ENCODE measurements at places on chromosomes 3 and 15.

- DNase-seq, result no peak
Observed at GRCh38 chr3:145429546-145429945, 731.4 kb downstream of the PLOD2 start.

DNA sequence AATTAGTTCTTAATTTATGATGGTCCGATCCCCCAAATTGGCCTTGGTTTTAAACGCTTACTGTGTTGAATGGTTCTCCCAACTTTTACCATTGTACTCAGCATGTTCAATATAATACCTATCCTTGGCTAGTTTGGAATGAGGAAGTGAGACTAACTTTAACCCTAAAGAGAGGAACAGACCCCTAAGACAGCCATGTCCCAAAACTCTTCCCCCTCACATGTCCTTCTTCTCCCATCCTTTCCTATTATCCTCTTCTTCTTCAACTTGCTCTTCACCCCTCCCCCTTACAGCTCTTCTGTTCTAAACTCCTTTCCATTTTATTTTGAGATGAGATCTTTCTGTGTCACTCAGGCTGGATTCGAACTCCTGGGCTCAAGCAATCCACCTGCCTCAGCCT is 116.5 kb downstream of the RBMS3 start:
- DNase-seq, result no peak

- no peak for DNase-seq
Observed at GRCh38 chr3:49025005-49025792, 3.3 kb downstream of the NDUFAF3 start.

GRCh38 chr3:126703512-126704493 is at the start of gene CHCHD6:
Gene CHCHD6 (plus strand): TSS chr3:126704240. CDS start chr3:126704313, 73 bp downstream.
- DNase-seq, result peak; percentile 94

- no peak for DNase-seq
Observed at GRCh38 chr15:58243070-58243469, 104.9 kb downstream of the AQP9 start.

DNA sequence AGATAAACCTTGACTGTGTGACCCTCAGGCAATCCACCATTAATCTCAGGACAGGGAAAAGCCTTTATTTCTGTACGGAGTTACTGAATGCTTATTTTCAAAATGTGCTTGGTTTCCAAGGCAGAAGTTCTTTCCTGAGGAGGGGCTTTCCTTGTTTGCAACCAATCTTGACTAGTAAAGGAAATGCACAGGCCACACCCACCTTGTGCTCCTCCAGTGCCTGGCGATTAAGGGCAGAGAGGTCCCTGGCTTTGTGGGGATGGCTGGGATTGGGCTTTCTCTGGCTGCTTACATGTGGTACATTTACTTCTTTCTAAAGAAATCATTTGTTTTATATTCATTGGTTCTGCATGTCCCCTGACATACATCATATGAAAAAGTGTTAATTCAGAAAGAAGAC is 47.8 kb downstream of the ZNF621 start:
- DNase-seq, result no peak

DNA sequence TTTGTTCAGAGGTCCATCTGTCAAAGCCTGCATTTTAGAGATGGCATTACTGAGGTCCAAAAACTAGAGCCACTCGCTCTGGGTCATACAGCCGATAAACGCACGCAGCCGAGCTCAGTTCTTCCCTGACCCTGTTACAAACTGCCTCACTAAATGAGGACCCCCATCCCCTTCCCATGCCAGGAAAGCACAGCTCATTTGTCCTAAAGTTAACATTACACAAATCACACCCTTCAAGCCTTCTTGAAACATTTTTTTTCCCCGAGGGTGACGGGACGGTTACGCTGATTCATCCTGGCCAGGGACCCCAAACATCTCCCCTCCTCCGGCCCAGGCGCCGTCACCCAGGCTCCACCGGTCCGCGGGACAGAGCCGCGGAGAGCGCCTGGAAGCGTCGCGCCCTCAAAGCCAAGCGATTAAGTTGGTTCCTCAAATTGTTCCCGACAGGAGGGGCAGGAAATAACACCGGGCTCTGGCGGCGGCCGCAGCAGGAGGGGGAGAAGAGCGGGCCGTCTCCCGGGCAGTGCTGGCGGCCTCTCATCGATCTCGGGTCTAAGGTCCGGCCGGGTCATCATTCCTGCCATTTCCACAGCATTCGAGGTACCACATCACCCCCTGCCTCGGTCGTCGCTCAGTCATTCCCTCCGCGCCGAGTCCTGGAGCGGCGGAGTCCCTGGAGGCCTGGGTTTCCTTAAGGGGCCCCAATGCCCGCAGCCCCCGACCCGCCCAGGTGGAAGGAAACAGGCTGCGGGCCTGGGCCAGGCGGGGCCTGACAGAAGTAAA is 619 bp upstream of the CMTM8 start:
- peak; percentile 4 for DNase-seq

GRCh38 chr3:71271596-71271995 is 311.9 kb downstream of the FOXP1 start:
- DNase-seq, result no peak

DNA sequence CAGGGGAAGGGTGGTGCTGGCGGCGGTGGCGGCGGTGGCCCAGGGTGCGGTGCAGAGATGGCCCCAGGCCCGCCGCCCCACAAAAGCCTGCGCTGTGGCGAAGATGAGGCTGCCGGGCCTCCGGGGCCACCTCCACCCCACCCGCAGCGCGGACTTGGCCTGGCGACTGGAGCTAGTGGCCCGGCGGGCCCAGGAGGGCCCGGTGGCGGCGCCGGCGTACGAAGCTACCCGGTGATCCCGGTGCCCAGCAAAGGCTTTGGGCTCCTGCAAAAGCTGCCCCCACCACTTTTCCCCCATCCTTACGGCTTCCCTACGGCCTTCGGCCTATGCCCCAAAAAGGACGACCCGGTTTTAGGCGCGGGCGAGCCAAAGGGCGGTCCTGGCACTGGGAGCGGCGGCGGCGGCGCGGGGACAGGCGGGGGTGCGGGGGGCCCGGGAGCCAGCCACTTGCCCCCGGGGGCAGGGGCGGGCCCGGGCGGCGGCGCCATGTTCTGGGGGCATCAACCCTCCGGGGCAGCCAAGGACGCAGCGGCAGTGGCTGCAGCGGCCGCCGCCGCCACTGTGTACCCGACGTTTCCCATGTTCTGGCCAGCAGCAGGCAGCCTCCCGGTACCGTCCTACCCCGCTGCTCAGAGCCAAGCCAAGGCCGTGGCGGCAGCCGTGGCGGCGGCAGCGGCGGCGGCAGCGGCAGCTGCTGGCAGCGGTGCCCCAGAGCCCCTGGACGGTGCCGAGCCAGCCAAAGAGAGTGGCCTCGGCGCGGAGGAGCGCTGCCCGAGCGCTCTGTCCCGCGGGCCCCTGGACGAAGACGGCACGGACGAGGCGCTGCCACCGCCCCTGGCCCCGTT is 1.6 kb downstream of the SKOR1 start:
- no peak for DNase-seq

DNA sequence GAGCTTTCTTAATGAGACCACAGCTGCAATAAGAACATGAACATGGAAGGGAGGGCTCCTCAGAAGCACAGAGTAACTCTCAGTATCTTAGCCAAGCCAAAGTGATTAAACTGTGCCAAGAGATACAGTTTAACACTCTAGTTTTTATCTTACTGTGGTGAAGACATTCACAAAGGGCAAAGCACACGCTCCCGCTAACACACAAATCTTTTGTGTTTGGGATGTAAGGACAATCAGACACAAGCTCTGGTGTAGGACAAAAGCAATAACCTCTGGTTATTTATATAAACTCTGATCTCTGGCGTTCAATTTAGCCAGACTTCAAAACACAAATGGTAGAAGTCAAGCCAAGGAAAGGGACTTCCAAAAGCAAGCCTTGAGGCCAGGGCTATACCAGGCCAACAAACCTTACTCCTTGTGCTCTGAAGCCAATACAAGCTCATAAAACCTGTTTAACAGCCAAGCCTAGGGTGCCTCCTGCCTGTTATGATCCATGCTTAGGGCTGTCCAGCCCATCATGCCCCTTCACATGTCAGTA is 27.8 kb downstream of the DPH3 start:
- no peak for DNase-seq

GRCh38 chr3:108073764-108074431 is 16.9 kb downstream of the CD47 start:
- DNase-seq, result no peak

DNA sequence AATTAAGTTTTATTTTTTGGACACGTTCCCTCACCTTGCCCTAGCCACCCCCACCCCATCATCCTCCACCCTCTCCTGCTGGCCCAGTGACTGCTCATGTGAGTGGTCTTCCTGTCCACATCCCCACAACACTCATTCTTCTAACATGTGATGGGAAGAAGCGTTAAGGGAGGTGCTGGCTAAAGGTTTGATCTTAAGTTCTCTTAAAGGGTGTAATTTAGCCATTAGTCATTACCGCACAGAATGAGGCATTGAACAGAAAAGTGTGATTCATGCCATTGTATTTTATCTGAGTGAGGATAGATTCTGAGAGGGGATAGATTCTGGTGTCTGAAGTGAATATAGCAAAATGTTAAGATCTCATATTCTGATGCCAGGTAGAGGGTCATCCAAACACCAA is 272.9 kb upstream of the TPM1 start:
- DNase-seq, result no peak

- DNase-seq, result no peak
Observed at GRCh38 chr15:30962079-30962478, 29.3 kb downstream of the MTMR10 start.

DNA sequence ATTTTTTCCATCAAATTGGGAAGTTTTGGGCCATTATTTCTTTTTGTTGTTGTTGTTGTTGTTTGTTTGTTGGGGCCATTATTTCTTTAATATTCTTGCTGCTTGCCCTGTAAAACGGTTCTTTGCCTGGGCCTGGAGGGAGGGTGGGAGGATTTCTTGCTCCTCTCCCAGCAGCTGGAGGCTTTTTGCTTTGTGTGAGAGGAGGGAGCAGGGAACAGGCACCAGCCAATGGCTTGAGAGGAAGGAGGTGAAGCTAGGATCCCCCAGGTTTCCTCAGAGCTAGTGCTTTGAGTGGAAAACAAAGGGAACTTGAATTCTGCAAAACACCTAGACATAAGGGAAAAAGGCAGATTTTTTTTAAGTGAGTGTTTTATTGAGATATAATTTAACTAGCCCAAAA is 61.2 kb upstream of the DNAJC19 start:
- DNase-seq, result no peak

All from activated CD4-positive, alpha-beta T cell treated with anti-CD3 and anti-CD28 coated beads, Interleukin-2, amount 50 U/mL, for 24 hours (primary cell).